Activated CD4-positive, alpha-beta T cell treated with anti-CD3 and anti-CD28 coated beads, Interleukin-2, Interleukin-4, amounts not matched to agents 100 ng/mL and 50 ng/mL, durations not matched to agents 16 hours and 8 hours (primary cell): ENCODE measurements at places on chromosomes 4 and X.

GRCh38 chr4:139279760-139280620 lies at the start of gene MGARP:
Gene MGARP (minus strand): TSS chr4:139280225. CDS start chr4:139280158, 67 bp downstream.
- DNase-seq, result no peak

GRCh38 chrX:75887833-75888232 lies 102.8 kb upstream of the MAGEE2 start:
- DNase-seq, result no peak

- no peak for DNase-seq
Measured at GRCh38 chr4:186839122-186840037, 115.7 kb upstream of the FAT1 start.

- DNase-seq, result no peak
Measured at GRCh38 chr4:157220371-157220881, at the start of gene GRIA2. Gene GRIA2 (plus strand): TSS chr4:157220728. CDS start chr4:157221043, 315 bp downstream.

GRCh38 chr4:42626629-42627146 lies 30.2 kb downstream of the ATP8A1 start:
- no peak for DNase-seq

GRCh38 chr4:186825069-186825468 lies 101.4 kb upstream of the FAT1 start:
- DNase-seq, result no peak

- no peak for DNase-seq
Measured at GRCh38 chr4:96887857-96888256, 1048.0 kb downstream of the PDHA2 start.

GRCh38 chr4:45765521-45765920 lies 358.3 kb downstream of the GABRG1 start:
- no peak for DNase-seq
